ENCODE measurements at places on chromosomes 7 and 10.

GRCh38 chr7:26155531-26156375 lies 3.8 kb downstream of the NFE2L3 start:
- DNase-seq, result no peak

GRCh38 chr7:2079332-2080059 lies 153.2 kb downstream of the MAD1L1 start:
- DNase-seq, result no peak

GRCh38 chr7:375321-375831 lies 85.4 kb downstream of the FOXL3 start:
- peak; percentile 25 for DNase-seq

GRCh38 chr10:6667679-6668270 lies 87.7 kb upstream of the PRKCQ start:
- no peak for DNase-seq

DNA sequence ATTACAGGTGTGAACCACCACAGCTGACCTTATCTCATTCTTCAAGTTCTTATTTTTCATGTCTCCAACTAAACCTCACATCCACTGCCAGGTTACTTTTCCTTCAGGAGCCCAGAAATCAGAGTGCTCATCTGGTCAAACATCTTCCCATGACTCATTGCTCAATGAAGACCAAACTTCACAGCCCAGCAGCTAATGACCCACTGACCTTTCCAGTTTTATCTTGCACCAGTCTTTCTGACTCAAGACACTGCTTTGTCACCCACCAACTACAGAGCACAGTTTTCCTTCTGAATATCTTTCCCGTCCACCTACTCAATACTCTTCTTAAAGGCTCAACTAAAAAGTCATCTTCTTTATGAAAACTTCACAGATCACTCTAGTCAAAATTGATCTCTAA lies 245.1 kb downstream of the CHCHD3 start:
- no peak for DNase-seq

DNA sequence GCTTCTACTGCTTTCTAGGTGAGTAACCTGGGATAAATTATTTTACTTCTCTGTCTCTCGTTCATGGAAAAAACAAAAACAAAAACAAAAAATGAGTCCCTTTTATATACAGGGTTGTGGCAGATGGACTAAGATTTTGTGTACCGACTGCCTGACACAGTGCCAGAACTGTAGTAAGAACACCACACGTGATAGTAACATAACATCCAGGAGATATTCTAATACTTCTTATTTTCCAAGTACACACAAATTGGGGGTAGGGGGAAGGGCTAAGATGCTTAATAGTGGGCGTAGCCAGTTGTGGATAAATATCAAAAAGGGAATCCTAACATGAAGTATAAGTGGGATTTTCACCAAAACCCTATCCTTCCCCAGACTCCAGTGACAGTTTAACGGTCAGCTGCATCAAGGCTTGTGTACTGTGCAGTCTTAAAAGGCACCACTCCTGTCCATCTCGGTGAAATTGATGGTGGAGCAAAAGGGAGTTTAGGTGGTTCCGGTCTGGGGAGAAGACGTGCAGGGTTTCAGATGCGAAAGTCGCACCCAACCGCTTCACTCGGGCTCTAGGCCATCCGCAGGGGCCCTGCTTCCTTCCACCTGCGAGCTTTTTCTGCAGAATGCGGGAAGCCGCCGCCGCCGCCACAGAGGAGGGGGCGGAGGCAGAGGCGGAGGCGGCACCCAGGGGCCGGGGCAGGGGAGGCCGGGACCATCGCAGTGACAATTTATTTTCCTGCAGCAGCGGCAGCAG lies at the start of gene STAMBPL1:
TSS of gene STAMBPL1 (plus strand) at position 712 of the 748 bp plus-strand sequence. CDS start 21,464 bp downstream, outside the sequence.
- DNase-seq, result peak; percentile 85

- DNase-seq, result no peak
These were observed 131.0 kb upstream of the EEPD1 start for GRCh38 chr7:36021917-36022550.

GRCh38 chr7:273327-273726 lies 16.6 kb upstream of the FOXL3 start:
- no peak for DNase-seq

GRCh38 chr10:60794953-60795352 lies 16.7 kb downstream of the CDK1 start:
- DNase-seq, result no peak

- DNase-seq, result no peak
These were observed 34.1 kb downstream of the SAMD8 start for GRCh38 chr10:75145590-75145989.

- DNase-seq, result no peak
These were observed 134.8 kb upstream of the BMPER start for GRCh38 chr7:33770576-33770975.

DNA sequence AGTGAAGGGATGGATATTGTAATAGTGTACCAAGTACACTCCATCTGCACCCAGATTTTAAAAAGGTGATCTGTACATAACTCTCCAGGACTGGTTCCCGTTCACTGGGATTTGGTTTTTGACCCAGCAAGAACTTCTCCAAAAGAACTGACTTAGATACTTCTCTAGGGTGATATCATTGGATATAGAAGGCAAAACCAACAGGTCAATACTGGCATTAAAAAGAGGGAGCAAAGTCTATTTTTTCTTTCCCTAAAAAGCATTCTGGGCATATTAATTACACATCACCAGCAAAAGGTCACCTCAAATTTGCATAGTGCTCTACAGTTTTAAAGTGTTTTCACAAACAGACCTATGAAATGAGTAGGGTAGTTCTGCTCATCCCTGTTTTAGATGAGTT lies 3.5 kb downstream of the MYPN start:
- no peak for DNase-seq

GRCh38 chr10:117991701-117992100 lies 55.0 kb downstream of the RAB11FIP2 start:
- no peak for DNase-seq

- no peak for DNase-seq
These were observed 183.5 kb downstream of the RNF133 start for GRCh38 chr7:122515404-122515803.

DNA sequence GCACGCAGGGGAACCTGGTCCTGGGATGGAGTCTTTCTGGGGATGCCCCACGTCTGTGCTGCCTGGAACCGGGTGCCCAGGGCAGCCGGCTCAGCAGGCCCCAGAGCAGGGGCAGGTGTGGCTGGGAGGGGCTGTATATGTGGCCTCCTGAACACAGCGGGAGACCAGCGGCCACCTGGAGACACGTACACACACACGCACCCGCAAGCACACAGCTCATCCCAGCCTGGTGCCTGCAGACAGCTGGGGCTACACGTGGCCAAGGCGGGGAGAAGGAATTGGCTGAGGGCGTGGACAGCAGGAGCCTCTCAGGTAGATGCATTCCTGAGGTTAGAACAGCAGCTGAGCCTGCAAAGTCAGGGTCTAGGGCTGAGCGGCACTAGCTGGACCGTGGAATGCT lies 14.0 kb downstream of the ADAM8 start:
- peak; percentile 46 for DNase-seq

DNA sequence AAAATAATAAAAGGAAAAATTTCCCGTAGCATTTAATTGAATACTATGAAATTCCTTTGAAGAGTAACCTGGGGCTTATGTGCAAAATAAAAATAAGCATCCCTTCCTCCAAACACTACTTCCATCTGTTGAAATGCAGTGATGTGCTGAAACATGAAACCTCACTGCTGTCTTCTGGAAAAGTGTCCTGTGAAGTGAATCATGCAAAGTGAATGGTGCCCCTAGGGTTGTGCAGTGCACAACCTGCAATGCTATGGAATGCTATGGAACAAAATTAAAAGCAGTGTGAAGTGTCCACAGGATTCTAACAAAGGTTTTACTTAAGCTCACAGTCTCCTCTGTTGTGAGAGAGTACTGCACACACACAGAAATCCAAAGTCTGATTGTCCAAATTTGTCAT lies 480.9 kb downstream of the ETV1 start:
- DNase-seq, result no peak

GRCh38 chr10:79054203-79055099 lies 14.3 kb upstream of the ZMIZ1 start:
- DNase-seq, result peak; percentile 26

GRCh38 chr10:27138277-27138676 lies 15.9 kb downstream of the YME1L1 start:
- DNase-seq, result no peak

- no peak for DNase-seq
These were observed 142.2 kb downstream of the PLPP4 start for GRCh38 chr10:120599200-120599724.

GRCh38 chr7:17530244-17530643 lies 231.8 kb downstream of the AHR start:
- no peak for DNase-seq

- DNase-seq, result no peak
These were observed 660 bp downstream of the GALNT17 start for GRCh38 chr7:71132377-71133231.

DNA sequence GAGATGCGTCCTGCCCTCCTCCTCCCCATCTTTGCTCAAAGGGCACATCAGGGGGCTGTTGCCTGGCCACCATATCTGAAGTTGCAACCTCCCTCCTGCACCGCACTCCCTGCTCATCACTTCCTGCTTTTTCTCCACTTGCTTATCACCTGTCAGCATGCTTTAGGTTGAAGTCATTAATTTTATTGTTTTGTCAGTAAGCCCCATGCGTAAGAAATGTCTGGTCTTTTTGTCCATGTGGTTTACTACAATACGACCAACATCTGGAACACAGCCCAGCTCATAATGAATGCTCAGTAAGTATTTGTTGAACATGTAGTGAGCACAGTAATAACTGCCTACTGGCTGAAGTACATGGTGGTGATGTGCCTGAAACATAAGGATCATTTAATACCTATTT lies 71.6 kb upstream of the GJD4 start:
- DNase-seq, result no peak

GRCh38 chr10:12638781-12639180 lies 289.4 kb downstream of the CAMK1D start:
- DNase-seq, result no peak

- DNase-seq, result no peak
These were observed 43.8 kb downstream of the LRRC18 start for GRCh38 chr10:48895803-48896195.

GRCh38 chr7:41692251-41692650 lies 10.6 kb downstream of the INHBA start:
- DNase-seq, result no peak

GRCh38 chr10:47098964-47099363 lies 187.7 kb downstream of the PTPN20 start:
- DNase-seq, result no peak

DNA sequence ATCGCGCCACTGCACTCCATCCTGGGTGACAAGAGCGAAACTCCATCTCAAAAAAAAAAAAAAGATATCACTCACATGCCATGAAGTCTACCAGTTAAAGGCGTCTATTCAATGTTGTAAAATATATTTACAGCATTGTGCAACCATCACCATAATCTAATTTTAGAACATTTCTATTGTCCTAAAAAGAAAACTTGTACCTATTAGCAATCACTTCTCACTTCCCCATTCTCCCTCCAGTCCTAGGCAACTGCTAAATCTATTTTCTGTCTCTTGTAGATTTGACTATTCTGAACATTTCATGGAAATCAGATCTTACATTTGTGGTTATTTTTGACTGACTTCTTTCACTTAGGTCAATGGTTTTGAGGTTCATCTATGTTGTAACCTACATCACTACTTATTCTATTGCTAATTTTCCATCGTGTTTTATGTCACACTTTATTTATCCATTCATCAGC lies 25.2 kb upstream of the OTUD1 start:
- no peak for DNase-seq

- DNase-seq, result no peak
These were observed 64.6 kb upstream of the MACROH2A2 start for GRCh38 chr10:69988094-69988493.

GRCh38 chr7:111802194-111802772 lies 240.0 kb upstream of the IMMP2L start:
- DNase-seq, result no peak

DNA sequence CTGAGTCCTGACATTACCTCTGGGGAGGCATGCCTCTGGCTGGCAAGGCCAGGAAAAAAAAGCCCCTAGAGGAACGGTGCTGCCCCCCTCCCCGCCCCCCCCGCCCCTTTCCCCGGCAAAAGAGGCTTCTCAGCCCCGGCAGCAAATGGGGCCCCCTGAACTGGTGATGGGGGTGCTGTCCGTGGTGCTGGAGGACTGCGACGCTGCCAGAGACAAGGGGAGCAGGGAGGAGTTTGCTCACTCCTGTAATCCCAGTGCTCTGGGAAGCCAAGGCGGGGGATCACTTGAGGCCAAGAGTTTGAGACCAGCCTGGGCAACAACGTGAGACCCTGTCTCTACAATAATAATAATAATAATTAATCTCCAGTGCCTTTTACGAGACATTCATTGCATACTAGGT lies 23.7 kb downstream of the SRRM3 start:
- peak; percentile 37 for DNase-seq

DNA sequence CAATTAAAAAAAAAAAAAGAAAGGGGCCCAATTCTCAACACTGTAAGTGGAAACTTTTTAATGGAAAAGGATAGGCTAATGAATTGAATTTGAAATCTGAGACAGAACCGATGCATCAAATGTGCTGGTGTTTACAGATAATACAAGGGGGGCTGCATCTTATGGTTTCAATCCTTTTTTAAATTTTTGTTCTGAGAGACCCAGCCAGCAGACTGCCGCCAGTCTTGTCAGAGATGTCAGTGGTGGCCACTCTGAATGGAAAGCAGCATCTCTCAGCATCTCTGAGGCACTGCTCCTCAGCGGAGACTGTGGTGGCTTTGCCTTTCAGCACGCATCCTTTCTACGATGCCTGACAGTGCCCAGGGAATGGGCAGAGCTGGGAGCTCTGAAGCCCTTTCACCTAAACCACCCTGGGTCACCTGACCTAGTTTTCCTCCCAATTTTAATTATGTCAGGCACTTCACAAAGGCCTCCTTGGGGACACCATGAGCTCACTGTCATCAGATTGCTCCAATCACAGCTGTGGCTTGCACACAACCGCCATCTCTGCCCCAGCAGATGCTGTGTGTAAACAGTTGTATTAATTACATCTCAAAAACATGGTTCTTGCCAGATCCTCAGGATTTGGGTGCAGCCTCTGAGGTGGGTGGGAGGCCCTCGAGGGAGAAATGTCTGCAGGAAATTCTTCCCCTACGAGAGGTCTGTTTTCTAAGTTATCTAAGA lies 81.2 kb downstream of the EGFR start:
- no peak for DNase-seq

DNA sequence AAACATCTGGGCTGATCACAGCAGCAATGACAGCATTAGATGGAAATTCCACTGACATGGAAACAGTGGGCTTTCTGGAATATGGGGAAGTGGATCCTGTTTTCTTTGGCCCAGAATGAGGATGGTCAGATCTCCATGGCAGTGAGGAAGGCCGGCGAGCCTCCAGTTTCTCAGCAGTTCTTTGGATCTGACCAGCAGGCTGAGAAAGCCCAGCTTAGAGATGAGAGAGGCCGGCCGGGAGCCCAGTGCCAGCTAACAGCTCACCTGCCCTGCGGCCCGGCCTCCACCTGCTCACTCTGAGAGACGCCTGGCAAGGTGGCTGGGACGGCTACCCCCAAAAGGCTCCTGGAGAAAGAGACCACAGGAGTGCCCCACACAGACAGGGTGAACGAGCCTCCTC lies 24.2 kb downstream of the GPER1 start:
- no peak for DNase-seq

DNA sequence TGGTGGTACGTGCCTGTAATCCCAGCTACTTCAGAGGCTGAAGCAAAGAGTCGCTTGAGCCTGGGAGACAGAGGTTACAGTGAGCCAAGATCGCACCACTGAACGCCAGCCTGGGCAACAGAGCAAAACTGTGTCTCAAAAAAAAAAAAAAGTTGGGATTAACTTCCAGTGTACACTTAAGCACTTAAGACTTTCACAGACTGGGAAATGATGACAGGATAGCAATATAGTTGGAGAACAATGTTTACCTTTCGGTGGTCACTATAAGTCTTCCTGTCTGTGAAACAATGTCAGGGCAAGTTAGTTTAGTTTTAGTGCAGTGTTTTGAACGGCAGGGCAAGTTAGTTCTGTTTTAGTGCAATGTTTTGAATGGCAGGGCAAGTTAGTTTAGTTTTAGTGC lies 130.2 kb downstream of the TPST1 start:
- no peak for DNase-seq
